ENCODE measurements at places on chromosomes 2 and 18.

- DNase-seq, result no peak
These were observed 25.9 kb upstream of the ATP9B start for GRCh38 chr18:79043288-79043687.

DNA sequence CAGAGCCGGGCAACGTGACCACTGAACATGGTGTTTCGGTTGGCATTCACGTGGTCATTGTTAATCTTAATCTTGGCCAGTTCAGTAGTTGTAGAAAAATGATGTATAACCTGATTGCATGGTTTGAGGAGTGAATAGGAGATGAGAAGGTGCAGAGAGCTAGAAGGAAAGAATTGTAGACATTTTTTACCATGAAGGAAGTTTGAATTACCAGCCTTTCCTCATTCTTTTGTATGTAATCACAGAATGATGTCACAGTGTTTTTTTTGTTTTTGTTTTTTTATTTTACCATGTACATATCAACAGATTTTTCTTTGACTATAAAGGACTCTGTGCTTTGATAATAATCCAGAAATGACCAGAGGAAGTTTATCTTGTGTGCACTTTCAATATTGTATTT lies 126.3 kb downstream of the LTBP1 start:
- no peak for DNase-seq

DNA sequence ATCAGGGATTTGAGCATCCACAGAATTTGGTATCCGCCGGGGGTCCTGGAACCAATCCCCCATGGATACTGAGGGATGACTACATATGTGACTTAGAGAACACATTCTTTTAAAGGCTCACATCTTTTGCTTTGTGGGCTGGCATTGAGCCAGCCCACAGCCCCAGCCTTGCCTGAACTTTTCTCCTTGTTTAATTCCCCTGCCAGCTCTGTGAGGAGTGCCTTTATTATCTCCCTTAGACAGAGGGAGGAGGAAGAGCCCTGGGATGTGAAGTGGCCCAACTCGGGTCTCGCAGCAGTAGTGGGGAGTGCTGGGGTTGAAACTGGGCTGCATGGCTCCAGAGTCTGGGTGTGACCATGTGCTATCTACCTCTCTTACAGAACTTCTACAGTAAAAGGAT lies 7.6 kb downstream of the TTC39C start:
- no peak for DNase-seq

DNA sequence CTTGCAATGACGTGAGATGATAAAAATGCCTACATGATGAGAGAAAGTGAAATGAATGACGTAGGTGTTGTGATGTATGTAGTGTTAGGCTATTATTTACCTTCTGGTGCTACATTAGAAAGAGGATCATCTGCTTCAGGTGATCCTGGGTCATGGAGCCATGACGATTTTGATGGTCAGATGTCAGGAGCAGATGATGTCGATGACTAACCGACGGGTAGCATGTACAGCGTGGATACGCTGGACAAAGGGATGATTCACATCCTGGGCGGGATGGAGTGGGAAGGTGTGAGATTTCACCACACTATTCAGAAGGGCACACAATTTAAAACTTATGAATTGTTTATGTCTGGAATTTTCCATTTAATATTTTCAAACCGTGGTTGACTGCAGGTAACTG lies 43.5 kb upstream of the ACVR1C start:
- no peak for DNase-seq

DNA sequence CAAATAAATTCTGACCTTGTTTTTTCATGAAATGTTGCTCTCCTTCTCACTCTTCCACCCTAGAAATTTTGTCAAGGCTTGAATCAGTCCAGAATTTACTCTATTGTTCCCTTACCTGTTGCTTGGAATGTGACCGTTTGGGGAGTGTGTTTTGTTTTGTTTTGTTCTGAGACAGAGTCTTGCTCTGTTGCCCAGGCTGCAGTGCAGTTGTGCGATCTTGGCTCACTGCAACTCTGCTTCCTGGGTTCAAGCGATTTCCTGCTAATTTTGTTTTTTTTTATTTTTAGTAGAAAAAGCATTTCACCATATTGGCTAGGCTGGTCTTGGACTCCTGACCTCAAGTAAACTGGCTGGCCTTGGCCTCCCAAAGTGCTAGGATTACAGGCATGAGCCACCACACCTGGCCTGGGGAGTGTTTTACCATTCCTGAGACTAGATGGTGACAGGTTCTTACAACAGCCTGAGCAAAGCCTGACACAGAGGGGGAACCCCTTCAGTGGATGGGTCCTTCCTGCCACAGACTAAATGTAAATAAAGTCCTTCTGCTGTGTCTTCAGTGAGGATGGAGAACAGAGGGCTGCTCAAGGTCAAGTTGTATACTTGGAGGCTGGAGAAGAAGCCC lies 52.0 kb downstream of the HAUS1 start:
- no peak for DNase-seq

- no peak for DNase-seq
These were observed 768.2 kb downstream of the GALR1 start for GRCh38 chr18:78017869-78018268.

- no peak for DNase-seq
These were observed 649.5 kb downstream of the NUP35 start for GRCh38 chr2:183773775-183774174.

DNA sequence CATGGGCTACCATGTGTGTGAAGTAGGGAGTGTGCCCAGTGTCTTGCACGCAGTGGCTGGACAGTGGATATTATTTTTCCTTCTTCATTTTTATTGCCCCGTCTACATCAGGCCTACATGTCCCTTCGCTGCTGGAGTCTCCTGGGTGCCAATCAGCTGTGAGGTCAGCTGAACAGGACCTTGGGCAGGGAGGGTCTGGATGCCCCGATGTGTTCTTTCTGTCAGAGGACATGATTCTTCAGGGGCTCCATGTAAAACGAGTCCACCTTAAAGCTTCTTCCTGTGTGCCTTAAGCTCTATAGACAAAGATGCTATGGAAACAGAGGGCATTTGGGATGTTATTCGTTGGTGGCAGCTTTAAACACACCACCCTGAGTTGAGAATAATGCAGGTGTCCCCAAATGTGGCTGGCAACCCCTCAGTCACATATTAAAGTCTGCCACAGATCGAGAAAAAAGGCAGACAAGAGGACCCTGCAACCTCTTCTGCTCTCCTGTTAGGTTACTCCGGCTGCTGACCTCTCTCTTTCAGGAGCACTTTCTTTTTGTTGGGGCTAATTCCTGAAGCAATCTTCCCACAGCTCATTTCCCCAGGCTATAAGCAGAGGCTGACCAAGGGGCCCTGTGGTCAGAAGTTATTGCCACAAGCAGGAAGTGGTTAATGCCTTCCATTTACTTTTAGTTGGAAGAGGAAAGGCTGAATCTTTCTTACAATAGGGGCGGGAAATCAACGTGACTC lies 20.0 kb downstream of the GREB1 start:
- DNase-seq, result no peak

DNA sequence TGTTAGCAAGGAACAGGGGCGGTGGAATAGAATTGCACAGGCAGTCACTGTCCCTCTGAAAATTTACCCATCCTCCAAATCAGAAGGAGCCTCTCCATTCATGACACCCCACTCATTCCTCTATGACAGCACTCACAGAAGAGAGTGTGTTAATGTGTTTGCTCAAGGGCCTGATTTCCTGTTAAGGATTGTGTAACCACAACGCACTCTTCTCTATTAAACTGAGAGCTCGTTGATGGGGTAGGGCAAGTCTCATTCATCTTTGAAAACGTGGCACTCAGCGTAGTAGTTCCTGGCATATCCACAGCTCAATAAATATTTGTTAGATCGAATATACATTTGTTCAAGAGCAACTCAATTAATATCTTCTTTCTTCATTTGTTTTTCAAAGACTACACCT lies 106.4 kb downstream of the VAPA start:
- DNase-seq, result no peak

GRCh38 chr2:197011801-197012641 lies 85.5 kb upstream of the PGAP1 start:
- DNase-seq, result peak; percentile 56

DNA sequence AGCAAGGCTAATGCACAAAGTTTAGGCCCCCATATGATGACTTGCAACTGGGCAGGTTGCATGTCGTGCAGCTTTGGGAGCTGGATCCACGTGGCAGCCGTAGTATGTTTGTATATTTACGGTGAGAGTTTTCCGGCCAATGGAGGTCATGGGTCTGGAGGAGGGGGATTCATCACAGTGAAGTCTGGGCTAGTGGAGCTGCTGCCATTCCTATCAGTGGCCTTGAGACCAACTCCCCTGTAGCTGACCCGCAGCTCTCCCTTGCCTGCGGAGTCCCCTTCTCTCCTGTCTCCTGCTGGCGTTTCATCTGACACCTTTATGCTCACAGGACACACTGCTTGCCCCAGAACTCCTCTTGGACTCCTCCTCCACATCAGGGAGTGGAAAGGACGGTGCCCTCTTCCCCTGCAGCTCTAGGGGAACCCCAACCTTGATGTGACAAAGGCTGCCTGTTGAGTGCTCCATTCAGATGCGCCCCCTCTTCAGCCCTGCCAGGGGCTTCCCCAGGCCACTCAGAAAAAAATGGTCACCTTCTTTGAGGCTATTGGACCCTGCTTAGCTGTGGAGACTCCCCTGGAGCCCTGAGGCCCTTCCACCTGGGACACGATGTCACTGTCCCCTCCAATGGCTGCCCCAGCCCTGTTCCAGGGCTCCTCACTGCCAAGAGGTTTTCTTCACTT lies 121.7 kb downstream of the PXDN start:
- DNase-seq, result no peak

- DNase-seq, result no peak
These were observed 340.1 kb downstream of the SLC4A3 start for GRCh38 chr2:219967247-219968245.

GRCh38 chr2:36403675-36404230 lies 48.2 kb downstream of the CRIM1 start:
- no peak for DNase-seq

GRCh38 chr2:178143481-178143880 lies 31.2 kb downstream of the RBM45 start:
- DNase-seq, result no peak

- no peak for DNase-seq
These were observed 39.5 kb downstream of the SDC1 start for GRCh38 chr2:20185176-20186022.

- DNase-seq, result no peak
These were observed 258.0 kb upstream of the SIX2 start for GRCh38 chr2:45267062-45267792.

DNA sequence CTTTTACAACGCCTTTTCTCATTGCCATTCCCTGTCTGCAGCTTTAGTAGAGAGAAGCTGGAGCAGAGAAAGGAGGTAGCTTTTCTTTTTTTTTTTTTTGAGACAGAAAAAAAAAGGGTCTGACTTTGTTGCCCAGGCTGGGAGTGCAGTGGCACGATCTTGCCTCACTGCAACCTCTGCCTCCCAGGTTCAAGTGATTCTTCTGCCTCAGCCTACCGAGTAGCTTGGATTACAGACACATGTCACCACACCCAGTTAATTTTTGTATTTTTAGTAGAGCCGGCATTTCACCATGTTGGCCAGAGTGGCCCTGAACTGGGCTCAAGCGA lies 25.0 kb upstream of the ACSL3 start:
- DNase-seq, result no peak

DNA sequence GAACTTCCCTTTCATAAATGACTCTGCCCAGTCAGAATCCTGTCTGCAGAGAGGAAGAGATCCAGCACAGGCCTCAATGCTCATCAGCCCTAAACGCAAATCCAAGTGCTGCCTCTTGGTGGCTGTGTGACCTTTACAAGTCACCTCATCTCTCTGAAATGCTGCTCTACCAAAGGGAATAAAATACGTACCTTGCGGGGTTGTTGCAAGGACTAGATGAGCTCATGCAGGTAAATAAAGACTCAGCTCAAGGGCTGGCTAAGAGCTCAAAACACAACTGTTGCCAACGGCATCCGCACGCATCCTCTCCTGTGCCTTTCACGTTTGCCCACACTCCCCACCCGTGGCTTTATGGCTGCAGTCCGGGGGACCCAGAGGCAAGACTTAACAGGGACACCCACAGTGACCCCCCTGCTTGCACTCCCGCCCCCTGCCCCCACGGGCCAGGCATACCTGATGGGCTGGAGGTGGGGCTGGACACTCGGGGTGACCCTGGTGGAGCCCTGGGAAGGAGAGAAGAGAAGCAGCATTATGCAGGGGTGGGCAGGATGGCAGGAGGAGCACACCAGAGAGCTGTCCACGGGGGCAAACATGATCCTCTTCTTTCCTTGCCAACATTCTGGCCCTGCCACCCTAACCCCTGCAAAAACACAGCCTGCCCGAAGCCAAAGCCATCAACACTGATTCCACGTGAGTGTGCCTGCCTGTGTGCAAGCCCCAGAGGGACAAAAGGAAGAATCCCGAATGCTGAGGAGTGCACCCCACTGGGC lies 102.6 kb downstream of the TNS1 start:
- DNase-seq, result no peak

DNA sequence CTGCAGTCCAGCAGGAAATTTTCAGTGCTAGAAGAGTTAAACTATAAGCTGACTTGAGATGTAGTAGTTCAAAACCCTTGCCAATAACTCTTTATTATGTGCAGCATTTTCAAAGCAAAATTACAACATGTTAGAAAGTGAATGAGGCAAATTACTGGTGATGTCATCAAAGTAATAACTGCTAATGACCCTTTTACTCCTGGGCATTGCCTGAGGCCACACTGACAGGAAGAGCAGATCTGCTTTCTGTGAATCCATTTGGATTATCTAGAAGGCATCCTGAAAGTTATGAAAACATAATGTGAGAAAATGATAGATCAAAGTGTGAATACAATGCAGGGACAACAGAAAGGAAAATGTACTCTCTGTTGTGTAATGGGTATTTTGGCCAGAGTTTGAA lies 139.6 kb upstream of the TRIB2 start:
- no peak for DNase-seq

GRCh38 chr2:172098650-172099471 lies 3.8 kb downstream of the DLX2 start:
- DNase-seq, result peak; percentile 38

- DNase-seq, result no peak
These were observed 9.9 kb downstream of the FHL2 start for GRCh38 chr2:105388971-105389381.

DNA sequence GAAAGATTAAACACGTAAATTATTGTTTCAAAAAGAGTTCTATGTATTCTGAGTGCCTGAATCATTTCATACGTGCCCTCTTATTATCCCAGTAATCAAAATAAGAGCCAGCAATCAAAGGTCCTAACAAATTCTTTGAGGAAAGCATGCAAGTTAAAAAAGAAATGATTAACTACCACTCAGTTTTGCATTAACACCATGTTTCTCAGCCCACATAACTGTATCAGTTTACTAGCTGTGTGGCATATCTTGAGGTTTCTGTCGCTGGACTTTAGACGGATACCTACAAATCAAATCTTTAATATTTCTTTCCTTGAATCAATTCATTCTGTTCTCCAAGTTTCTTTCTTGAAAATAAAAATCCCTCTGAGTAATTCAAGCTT lies 668.9 kb upstream of the CHAC2 start:
- DNase-seq, result no peak

- DNase-seq, result no peak
These were observed 23.4 kb upstream of the LRRC30 start for GRCh38 chr18:7207366-7207915.
